ENCODE measurements at places on chromosomes 5 and 9. TPM values are rescaled to one million over a fixed set of nuclear protein-coding genes. Genes with fewer than 3 reads are reported as not detected.

DNA sequence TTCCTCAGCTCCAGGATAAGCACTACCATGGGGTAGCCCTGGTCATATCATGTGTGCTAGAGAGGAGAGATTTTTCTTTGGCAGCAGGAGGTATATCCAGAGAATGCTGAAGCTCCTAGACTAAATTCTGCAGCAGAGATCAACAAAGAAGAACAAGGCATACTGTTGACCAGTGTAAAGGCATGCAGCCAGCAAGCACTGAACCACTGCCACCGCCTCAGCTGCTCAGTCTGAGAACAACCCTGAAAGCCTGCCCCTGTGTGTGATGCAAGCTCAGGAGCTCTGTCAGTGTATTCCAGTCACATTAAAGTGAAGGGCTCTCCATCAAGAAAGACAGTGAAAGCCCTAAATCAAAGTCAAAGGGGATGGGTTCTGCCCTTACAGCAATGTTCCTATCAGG lies 439.5 kb upstream of the CD180 start:
- DNase-seq, result no peak
- H3K27ac ChIP-seq, result no peak overlapping the region
- no peaks in the 10 kb centered on the region for H3K27me3 ChIP-seq
- H3K4me1 ChIP-seq, result no peaks in the 10 kb centered on the region
- H3K4me3 ChIP-seq, result no peak overlapping the region
- H3K36me3 ChIP-seq, result no peaks in the 10 kb centered on the region

GRCh38 chr5:159458217-159458711 lies 128.0 kb upstream of the IL12B start:
- no peak overlapping the region for H3K4me3 ChIP-seq
- DNase-seq, result peak; percentile 59
- no peaks in the 10 kb centered on the region for H3K27me3 ChIP-seq
- H3K27ac ChIP-seq, result no peak overlapping the region
- peaks cover 11% of the 10 kb centered on the region for H3K4me1 ChIP-seq

DNA sequence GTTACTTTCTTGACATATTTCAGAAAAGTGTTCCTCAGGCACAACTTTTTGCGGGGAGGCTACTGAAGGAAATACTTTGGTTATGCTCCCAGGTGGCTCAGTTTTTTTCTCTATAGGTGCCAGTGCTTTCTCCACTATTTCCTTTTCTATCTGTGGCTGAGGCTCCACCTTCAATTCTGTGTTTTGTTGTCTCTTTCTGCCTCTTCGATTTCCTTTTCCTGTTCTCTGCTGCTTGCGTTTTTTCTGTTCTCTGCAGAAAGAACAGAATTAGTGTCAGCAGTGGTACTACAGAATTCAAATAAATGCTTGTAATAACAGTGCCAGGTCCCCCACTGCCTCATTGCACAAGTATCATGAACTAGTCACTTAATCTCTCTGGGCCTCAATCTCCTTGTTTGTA lies 7.0 kb downstream of the HEMGN start:
- peak overlapping the region; percentile 62 for H3K27ac ChIP-seq
- H3K36me3 ChIP-seq, result no peaks in the 10 kb centered on the region
- no peaks in the 10 kb centered on the region for H3K27me3 ChIP-seq
- no peak for DNase-seq
- no peak overlapping the region for H3K4me3 ChIP-seq

- H3K4me1 ChIP-seq, result no peaks in the 10 kb centered on the region
- H3K36me3 ChIP-seq, result no peaks in the 10 kb centered on the region
- no peak overlapping the region for H3K4me3 ChIP-seq
- no peak for DNase-seq
Observed at GRCh38 chr9:30519756-30520155, 1864.7 kb upstream of the ACO1 start.

- no peak overlapping the region for H3K27ac ChIP-seq
- no peak for DNase-seq
- H3K4me3 ChIP-seq, result no peak overlapping the region
- H3K4me1 ChIP-seq, result no peaks in the 10 kb centered on the region
- no peaks in the 10 kb centered on the region for H3K36me3 ChIP-seq
Observed at GRCh38 chr5:45110399-45110798, 301.7 kb downstream of the MRPS30 start.

DNA sequence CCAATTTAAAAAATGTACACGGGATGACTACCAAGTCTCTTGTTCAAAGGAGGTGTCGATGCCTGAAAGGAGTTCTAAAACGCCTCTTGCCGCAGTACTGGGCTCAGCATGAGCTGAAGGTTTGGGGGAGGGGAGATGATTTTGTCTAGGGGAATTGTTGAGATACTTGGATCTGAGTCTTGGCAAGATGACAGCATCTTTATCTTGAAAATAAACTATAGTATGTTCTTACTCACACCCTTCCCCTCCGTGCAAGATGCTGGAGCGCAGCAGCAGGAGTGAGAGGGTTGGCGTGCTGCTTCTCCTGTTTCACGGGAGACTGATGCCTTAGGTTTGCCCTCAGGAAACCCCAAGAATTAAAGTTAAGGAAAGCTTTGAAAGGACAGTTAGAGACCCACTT lies 47.3 kb downstream of the FAM78A start:
- H3K4me3 ChIP-seq, result peak overlapping the region; percentile 31
- H3K27ac ChIP-seq, result no peak overlapping the region
- peaks cover 14% of the 10 kb centered on the region for H3K4me1 ChIP-seq
- H3K36me3 ChIP-seq, result peaks cover 44% of the 10 kb centered on the region
- no peaks in the 10 kb centered on the region for H3K27me3 ChIP-seq
- DNase-seq, result no peak

DNA sequence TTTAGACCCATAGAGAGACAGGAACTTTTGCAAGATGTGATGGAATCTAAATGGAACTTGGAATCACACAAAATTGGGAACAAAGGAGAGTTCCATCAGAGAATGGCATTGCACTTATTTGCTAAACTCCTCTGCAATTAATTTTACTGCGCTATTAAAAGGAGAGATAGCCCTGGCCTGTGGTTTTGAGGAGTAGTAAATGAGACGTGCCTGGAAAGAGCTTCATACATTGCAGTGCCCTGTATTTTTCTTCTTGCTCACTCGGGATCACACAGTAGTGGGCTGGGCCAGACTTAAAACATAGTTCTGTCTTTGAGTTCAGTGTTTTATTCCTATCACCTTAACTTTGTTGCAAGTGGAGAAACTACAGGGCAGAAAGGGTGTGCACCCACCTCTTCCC lies 94.4 kb upstream of the SLC27A6 start:
- H3K36me3 ChIP-seq, result no peaks in the 10 kb centered on the region
- no peak overlapping the region for H3K27ac ChIP-seq
- no peak for DNase-seq
- no peaks in the 10 kb centered on the region for H3K4me1 ChIP-seq
- no peak overlapping the region for H3K4me3 ChIP-seq

- H3K4me1 ChIP-seq, result peaks cover 63% of the 10 kb centered on the region
- DNase-seq, result no peak
- H3K36me3 ChIP-seq, result no peaks in the 10 kb centered on the region
- peaks cover 91% of the 10 kb centered on the region for H3K27me3 ChIP-seq
- H3K4me3 ChIP-seq, result no peak overlapping the region
Observed at GRCh38 chr5:154473581-154474283, 4.3 kb downstream of the HAND1 start.

- no peak for DNase-seq
- no peak overlapping the region for H3K27ac ChIP-seq
- no peak overlapping the region for H3K4me3 ChIP-seq
Observed at GRCh38 chr5:72377910-72378638, 57.9 kb downstream of the PTCD2 start.

DNA sequence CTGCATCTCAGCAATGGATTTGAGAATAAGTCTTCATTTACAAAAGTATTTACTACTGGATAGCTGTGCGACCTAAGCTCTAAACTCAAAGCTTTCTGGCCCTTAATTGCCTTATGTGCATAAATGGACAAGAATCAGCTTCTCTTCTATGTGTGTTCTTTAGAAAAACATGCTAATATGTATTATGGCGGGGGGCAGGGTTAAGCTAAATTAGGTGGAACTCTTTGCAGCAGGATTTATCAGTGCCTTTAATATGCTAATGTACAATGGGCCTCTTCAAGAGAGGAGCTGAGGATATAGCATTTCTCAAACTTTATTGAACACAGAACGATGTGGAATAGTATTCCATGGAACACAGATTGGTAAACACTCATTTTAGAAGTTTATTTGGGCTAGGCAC lies 10.0 kb upstream of the NIPAL4 start:
- no peaks in the 10 kb centered on the region for H3K4me1 ChIP-seq
- no peak for DNase-seq
- no peaks in the 10 kb centered on the region for H3K36me3 ChIP-seq
- H3K27ac ChIP-seq, result no peak overlapping the region

DNA sequence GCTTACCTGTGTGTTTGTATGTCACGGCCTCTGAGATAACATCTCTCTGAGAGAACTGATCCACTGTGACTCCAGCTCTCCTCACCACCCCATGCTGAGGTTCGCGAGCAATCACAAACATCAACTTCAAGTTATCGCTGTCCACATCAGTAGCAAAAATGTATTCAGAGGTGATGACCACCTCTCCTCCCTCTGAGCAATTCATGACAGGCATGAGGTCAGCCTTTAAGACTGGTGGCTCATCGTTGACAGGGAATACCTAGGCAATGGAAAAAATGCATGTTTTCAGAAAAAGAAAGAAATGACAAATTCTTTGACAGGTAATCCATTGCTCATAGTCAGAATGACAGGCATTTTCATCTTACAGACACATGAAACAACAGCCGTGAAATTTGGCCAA lies 90.3 kb upstream of the CER1 start:
- H3K36me3 ChIP-seq, result no peaks in the 10 kb centered on the region
- H3K4me3 ChIP-seq, result no peak overlapping the region
- no peaks in the 10 kb centered on the region for H3K4me1 ChIP-seq
- DNase-seq, result no peak
- no peaks in the 10 kb centered on the region for H3K27me3 ChIP-seq

GRCh38 chr9:89730715-89731114 lies 125.9 kb downstream of the GADD45G start:
- no peak for DNase-seq
- no peak overlapping the region for H3K4me3 ChIP-seq
- H3K27ac ChIP-seq, result no peak overlapping the region
- peaks cover 6% of the 10 kb centered on the region for H3K4me1 ChIP-seq
- H3K27me3 ChIP-seq, result no peaks in the 10 kb centered on the region

GRCh38 chr9:6467006-6467625 lies 54.1 kb downstream of the UHRF2 start:
- no peak overlapping the region for H3K27ac ChIP-seq
- peaks cover 17% of the 10 kb centered on the region for H3K36me3 ChIP-seq
- no peaks in the 10 kb centered on the region for H3K27me3 ChIP-seq
- no peak for DNase-seq
- no peak overlapping the region for H3K4me3 ChIP-seq

DNA sequence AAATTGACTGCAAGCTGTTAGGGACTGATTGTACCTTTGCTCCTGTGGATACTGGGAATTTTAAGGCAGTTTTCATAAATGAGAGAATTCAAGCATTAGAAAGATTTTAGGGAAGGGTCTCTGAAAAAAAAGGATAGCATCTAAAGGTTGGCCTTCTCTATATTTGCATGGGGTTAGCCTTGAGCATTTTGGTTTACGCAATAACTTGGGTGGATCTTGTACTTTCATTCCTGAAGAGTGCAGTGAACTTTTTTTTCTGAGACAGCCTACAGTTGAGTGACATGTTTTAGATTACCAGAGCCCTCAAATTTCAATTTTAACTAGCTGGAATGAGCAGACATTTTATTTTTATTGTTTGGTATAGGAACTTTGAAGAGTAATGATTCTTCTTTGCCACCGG lies 91.6 kb upstream of the NR3C1 start:
- no peaks in the 10 kb centered on the region for H3K4me1 ChIP-seq
- no peak for DNase-seq
- no peaks in the 10 kb centered on the region for H3K36me3 ChIP-seq
- H3K4me3 ChIP-seq, result no peak overlapping the region

DNA sequence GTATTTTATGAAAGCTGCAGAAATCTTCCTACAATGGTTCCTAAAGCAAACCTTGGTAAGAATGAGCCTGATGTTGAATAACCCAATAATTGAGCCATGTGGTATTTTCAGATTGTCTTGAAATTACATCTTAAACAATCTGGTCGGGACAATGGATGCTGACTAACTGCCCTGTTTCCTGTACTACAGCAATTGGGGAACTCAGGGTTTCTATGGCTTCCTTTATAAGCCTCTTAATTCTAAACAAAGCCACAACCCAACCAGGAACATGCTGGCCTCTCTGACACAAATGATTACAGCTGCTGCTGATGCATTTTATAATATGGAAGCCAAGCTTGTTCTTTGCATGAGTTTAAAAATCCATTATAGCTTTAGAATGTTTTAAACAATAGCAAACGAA lies 30.2 kb downstream of the PTPN3 start:
- H3K27me3 ChIP-seq, result no peaks in the 10 kb centered on the region
- no peaks in the 10 kb centered on the region for H3K4me1 ChIP-seq
- H3K36me3 ChIP-seq, result no peaks in the 10 kb centered on the region
- H3K4me3 ChIP-seq, result no peak overlapping the region
- no peak overlapping the region for H3K27ac ChIP-seq

GRCh38 chr5:135007749-135008363 lies 26.2 kb downstream of the PITX1 start:
- H3K4me3 ChIP-seq, result no peak overlapping the region
- H3K4me1 ChIP-seq, result no peaks in the 10 kb centered on the region
- H3K27me3 ChIP-seq, result no peaks in the 10 kb centered on the region

GRCh38 chr9:116490321-116490720 lies 196.8 kb upstream of the TRIM32 start:
- H3K36me3 ChIP-seq, result no peaks in the 10 kb centered on the region
- no peaks in the 10 kb centered on the region for H3K4me1 ChIP-seq
- no peak overlapping the region for H3K27ac ChIP-seq

DNA sequence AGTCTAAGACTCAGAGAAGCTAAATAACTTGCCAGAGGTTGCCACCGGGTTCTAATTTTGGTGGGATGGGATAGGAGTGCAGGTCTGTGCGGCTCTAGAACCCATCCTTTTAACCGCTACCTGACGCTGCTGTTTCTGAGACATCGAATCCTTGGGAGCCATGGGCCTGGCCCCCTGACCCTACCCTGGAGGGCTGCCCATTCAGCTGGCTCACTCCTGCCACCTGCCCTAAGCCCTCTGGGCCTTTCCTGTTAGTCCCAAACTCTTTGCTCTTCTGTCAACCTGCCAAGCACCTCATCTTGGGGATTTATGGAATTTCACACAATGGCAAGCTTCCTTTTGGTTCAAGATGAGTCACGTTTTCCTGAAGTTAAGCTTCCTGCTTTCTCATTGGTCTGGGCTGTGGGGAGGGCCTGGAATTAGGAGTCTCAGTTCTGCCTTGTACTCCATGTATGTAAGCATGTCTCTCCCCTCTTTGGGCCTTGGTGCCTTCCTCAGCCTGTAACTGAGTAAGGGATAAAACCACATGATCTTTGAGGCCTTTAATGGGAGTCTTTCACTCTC lies 26.6 kb downstream of the ENHO start:
- no peak overlapping the region for H3K27ac ChIP-seq
- H3K27me3 ChIP-seq, result peaks cover 4% of the 10 kb centered on the region
- H3K4me1 ChIP-seq, result peaks cover 3% of the 10 kb centered on the region
- H3K4me3 ChIP-seq, result no peak overlapping the region
- H3K36me3 ChIP-seq, result no peaks in the 10 kb centered on the region

GRCh38 chr5:165836046-165836445 lies 2330.6 kb downstream of the MAT2B start:
- no peaks in the 10 kb centered on the region for H3K4me1 ChIP-seq
- no peak overlapping the region for H3K4me3 ChIP-seq
- no peak for DNase-seq
- no peaks in the 10 kb centered on the region for H3K27me3 ChIP-seq

Gene ASS1
- total RNA-seq, result not detected

Gene SLC6A7
- total RNA-seq, result not detected

Gene CDC42SE2
- total RNA-seq, result 230 TPM

Gene LRRC26
- not detected for total RNA-seq

Gene FBXO38
- 45.7 TPM for total RNA-seq

Gene PCDHB15
- total RNA-seq, result not detected

Gene PDLIM4
- total RNA-seq, result not detected

Gene DOCK8
- 123 TPM for total RNA-seq

Gene EIF4E1B
- not detected for total RNA-seq

Gene ADAM19
- total RNA-seq, result 29.1 TPM
